ENCODE measurements at places on chromosomes 2 and 18.

- DNase-seq: no peak
These were observed 197.1 kb downstream of the SPP2 start for GRCh38 chr2:234247453-234248180.

DNA sequence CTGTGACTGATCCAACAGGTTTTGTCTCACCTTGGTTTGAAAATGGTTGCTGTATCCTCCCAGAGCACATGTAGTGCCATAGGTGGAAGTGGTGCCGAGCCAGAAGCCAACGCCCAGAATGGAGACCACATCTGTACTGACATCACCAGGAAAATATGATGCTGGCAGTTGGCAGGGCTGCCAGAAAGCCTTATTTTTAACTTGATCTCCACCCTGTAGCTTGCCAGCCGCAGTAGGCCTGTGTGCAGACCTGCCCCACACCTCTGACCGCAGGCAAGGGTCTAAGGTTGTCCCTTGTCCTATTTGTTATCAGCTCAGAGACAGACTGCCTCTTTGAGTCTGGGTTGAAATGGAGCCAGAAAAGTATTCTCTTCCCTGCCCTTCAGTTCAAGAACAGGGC is 123.5 kb upstream of the EML6 start:
- DNase-seq: no peak

DNA sequence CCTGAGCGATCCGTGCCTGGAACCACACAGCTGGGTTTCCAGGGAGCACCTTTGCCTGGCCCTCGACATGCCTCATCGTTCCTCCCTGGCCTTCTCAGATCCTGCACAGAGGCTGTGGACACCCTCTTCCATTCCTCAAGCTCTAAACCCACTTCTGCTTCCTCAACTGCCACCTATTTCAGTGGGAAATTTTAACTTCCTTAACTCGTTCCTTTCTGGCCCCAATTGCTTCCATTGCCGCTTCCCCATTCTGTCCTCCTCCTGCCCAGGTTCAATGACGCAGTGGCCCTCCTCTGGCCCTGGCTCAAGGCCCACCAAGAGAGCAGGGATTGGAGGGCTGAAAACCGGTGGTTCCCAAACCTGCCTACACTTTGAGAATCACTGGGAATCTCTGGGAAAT is 4.8 kb upstream of the B3GNT7 start:
- DNase-seq: no peak

DNA sequence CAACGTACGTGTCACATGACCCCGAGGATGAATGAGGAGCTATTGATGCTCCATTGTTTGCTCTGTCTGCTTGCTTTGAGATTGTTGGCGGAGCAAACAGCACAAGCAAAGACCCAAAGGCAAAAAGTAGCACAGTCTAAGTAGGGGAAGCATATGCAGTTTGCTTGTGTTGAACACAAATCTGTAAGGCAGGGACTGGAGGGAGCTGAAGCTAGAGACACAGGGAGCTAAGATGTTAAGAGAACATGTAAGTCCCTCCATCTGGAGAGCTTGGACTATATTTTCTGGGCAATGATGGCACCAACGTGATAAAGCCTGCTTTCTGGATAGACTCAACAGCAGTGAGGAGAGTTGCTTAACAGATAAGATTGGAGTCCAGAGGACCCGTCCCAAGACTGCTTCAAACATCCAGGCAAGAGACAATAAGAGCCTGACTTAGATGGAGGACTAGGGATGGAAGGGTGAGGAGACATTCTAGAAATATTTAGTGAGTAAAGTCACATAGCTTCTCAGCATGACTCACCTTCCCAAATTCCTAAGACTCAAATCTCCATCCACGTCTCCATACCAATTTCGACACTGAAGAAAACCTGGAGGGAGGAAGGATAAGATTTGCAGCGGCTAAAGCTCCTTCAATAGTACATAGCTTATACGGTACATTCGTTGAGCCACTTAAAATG is 88.1 kb upstream of the KLF7 start:
- DNase-seq: no peak

- no peak for DNase-seq
These were observed 45.0 kb downstream of the NBEAL1 start for GRCh38 chr2:203059567-203060240.

GRCh38 chr2:160317181-160318099 is 117.4 kb upstream of the ITGB6 start:
- no peak for DNase-seq

DNA sequence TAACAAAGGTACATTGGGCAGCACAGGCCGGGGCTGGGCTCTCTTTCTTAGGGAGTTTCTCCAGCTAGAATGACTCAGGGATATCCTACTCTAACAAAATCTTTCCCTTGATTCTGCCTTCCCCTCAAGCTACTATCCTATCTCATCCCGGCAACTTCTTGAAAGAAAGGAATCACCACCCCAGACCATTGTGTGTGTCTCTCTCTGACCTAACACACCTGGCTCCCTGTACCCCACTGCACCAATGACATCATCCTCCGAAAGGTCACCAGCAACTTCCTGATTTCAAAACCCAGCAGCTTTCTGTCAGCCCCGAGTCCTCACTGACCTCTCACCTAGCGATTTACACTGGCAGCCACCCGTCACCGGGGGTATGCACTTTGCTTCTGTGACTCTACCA is 72.1 kb upstream of the MAP4K4 start:
- DNase-seq: no peak

DNA sequence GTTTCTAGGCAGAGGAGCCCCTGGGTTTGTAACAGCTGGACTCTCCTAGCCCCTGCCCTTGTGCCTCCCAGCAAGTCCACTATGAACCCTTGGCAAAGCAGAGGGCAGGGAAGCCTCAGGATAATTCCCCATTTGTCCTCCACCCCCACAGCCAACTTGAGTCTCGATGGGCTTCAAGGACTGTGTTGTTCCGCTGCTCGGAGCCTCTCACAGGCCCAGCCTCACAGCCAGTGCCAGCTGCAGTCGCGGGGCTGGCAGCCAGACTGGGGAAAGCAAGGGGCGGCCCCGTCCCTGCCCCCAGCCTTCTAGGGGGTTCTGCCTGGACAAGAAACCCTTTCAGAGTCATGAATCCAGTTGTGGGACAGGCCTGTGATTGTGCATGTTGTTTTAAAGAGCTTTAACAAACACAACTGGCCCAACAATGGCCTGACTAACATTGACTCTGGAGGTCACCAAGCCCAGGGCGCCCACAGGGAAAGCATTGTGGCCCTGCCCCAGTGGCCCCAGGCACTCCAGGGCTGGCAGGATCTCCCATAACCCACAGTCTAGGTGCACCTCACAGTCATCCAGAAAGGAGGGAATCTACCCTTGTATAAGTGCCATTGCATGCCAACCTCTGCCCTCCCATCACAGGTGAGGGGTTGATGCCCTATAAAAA is 71.8 kb upstream of the DAPL1 start:
- no peak for DNase-seq

DNA sequence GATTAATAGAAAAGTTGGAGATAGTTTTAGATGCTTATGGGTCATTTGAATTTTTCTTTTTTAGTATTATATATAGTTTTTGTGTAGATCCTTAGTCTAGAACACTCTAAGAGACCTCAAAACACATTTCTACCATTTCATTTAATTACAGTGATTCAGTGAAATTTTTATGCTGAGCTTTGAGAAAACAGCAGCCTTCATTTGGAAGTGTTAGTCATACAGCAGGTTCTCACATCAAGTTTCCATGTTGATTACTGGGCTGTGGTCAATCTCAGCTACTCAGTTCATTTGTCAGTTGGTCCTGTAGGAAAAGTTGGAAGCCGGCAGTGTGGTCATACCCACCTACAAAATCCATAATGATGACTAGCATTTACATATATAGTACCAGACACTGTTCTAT is 37.9 kb downstream of the MAP3K19 start:
- no peak for DNase-seq

DNA sequence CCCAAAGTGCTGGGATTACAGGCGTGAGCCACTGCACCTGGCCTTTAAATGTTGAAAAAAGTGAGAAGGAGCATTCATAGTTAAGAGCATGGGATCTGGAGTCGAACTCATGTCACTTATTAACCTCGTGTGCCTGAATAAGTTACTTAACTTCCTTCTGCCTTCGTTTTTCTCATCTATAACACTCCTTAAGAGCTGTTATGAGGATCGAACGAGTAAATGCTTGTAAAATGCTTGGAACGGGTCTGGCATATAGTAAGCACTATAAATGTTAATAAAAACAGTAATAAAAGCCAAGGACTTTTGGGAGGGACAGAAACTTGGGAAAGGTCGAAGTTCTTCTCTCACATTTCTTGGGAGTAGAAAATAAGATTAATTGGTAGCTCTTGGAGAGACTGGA is 40.8 kb downstream of the RAB10 start:
- DNase-seq: no peak

GRCh38 chr18:38923540-38923939 is 1357.9 kb upstream of the CELF4 start:
- no peak for DNase-seq

- DNase-seq: no peak
These were observed 22.0 kb upstream of the CYP1B1 start for GRCh38 chr2:38097988-38098385.

GRCh38 chr2:134336352-134336751 is 82.5 kb downstream of the MGAT5 start:
- DNase-seq: no peak
